ENCODE measurements at places on chromosomes 5 and 9.

DNA sequence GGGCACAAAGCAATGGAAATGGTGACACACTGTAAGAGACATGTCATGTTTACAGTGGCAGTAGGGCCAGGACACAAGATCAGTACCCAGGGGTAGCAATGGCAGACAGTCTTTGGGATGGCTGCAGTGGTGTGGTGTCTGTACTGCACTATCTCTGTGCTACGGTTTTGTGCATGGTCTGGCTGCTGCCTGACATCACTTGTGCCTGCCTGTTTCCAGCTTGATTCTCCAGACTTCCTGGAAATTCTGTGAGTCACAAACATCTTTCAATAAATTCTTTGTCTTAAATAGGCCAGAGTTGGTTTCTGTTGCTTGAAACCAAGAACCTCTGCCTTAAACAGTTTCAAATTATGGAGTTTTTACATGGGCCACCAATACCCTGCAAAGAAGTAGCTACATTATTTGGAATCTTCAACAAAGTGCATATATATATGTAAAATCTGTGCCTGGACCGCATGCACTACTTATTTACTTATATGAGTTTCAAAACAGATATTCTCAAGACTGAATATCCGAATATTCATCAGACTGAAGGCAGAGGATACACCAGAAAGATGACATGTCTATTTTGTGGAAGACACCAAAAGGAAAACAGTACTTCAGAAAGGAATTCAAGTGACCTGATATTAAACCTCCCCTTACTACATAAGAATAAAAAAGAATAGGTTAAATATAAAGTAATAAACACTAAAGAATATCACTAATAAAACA is 188.1 kb downstream of the RFX3 start:
- DNase-seq, result no peak

- no peak for DNase-seq
Observed at GRCh38 chr9:95937131-95937530, 61.6 kb downstream of the ERCC6L2 start.

GRCh38 chr9:124256517-124257069 is 1.2 kb upstream of the NEK6 start:
- DNase-seq, result no peak

DNA sequence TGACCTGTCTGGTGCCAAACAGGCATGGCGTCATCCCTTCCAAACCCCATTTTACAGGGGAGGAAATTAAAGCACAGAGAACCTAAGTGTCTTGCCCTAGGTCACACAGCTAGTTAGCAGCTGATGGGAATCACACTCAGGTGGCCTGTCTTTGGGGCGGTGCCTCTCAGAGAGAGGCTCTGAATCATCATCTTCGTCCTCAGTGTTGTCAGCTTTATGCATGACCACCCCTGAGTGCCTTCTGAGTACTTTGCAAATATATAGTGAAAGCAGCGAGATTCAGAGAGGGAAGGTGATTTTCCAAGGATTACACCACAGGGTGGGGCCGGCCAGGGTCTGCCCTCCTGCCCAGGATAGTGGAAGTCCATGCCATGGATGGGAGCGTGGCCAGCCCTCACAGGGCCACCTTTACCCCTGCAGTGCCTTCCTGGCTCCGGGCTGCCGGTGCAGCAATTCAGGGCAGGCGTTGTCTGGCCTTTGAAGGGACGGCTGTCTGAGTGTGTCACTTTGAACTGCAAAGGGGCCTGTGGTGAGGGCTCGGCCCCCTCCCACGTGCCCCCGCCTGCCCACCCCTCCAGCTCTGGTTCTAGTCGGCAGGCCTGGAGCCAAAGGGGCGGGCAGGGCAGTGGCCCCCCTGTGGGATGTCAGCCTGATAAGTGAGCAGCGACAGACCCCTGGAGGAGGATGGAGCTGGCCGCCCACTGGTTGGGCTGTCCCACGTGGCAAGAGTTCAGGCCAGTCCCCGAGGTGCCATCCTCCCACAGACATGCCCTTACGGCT is 16.9 kb downstream of the LMX1B start:
- DNase-seq, result no peak

GRCh38 chr9:72363236-72363635 is 1.8 kb downstream of the ZFAND5 start:
- no peak for DNase-seq

- no peak for DNase-seq
Observed at GRCh38 chr5:3393920-3394597, 201.6 kb upstream of the IRX1 start.

GRCh38 chr5:168157141-168157540 is 134.3 kb upstream of the WWC1 start:
- no peak for DNase-seq

- DNase-seq, result no peak
Observed at GRCh38 chr9:80866576-80867227, 822.6 kb downstream of the TLE1 start.

DNA sequence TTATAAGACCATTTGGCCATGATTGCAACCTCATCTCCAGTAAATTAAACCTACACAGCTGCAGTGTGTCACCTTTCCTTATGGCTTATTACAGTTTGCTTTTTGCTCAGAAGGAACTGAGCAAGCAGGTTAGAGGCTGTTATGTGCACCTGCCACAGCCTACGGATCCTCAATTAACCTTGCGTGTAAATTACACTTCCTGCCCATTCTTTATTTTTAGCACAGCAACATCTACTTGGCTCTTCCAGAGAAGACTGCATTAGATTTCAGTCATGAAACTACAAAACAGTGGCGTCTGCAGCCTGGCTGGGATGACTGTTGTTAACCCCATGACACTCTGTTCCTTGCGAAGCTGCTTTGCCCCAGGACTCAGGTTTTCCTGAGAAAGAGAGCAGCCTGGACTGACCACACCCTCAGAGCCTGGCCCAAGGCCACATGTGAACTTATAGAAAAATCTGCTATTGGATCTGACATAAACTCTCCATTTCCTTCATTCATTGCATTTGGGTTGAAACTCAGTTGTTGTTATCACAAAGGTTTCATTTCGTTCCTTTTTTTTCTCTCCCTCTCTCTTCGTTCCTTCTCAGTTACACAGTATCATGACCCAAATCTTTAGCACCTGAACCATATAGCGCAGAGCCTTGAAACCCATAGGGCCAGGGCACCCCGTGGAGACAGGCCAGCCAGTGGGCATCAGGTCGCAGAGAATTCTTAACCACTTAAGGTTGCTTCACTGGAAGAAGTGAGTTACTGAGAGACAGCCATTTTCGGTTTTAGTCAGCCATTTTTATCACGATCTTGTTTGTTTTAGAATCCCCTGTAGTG is 138.6 kb downstream of the PALM2AKAP2 start:
- DNase-seq, result no peak

- no peak for DNase-seq
Observed at GRCh38 chr9:126096340-126096739, 230.3 kb upstream of the MVB12B start.

DNA sequence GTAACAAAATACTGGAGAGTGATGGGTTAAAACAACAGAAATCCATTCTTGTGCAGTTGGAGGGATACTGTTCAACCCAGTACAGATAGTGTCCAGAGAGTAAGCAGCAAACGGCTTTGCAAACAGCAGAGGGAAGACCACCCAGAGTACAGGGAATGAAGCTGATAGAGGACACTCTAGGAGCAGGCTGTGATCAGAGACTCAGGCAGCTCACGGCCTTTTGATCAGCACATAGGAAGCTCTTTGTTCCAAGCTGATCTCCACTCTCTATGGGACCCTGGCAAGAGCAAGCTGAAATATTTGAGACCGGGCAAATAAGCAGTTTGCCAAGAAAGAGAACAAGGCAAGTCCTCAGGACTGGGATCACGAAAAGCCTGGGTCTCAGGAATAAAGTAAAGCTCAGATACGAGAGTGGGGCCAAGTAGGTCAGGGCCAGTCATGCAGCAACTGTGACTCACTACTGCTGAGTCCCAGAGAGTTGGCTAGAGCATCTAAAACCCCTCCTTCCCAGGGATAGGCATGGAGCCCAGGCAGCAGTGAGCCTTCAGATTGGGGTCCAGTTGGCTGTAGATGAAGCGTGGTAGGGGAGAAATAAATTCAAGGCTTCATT is 52.4 kb downstream of the MELK start:
- DNase-seq, result no peak

- DNase-seq, result no peak
Observed at GRCh38 chr5:87872986-87873385, 395.7 kb downstream of the TMEM161B start.

DNA sequence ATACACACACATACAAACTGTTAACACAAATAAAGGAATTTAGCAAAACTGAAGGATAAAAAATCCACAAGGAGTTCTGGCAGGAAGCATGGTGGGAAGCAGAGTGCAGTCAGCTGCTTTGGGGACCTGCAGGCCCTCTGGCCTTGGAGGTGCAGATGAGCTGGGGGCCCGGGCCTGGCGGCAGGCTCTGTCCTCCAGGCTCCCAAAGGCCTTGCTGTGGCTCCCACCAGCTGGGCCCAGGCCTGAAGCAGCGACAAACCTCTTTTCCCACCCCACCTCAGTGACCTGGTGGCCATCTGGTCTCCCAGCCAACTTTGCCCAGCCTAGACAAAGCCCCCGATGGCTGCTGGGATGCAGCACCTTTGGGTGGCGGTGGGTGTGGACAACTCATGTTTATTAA is 67.8 kb downstream of the GLRA1 start:
- DNase-seq, result no peak

DNA sequence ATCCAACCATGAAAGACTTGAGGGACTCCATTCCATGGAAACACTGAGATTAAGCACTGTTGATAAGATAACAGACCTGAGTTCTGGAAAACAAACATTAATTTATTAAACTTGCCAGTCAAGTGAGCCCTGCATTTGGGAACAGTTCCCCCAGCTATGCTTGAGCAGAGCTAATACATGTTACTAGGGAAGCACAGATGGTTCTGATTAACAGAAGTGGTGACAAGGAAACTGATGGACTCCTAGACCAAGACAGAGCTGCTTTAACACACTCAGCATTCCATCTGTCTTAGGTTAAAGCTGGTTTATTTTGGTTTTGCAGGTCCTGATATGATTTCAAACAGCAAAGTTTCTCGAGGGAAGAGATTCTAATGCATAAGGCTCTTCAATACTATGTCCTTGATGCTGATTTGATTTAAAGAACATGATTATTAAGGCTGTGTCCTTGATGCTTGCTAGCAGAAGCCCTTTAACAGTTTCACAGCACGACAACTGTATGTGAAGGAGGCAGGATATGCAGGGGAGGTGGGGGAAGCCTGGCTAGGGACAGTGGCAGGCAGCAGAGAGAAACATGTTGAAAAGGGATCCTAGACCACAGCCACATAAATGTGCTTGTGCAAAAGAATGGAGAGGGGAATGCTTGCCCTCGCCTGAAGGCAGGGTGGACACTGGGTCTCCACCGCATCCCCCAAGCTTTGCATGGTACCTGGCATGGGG is 66.2 kb downstream of the ACTBL2 start:
- no peak for DNase-seq

Data from activated T-cell treated with anti-CD3 and anti-CD28 coated beads for 1 hour (primary cell).